ENCODE measurements at places on chromosomes 13 and 19.

GRCh38 chr19:47794526-47794925 lies 9.8 kb downstream of the TPRX1 start:
- DNase-seq, result no peak

DNA sequence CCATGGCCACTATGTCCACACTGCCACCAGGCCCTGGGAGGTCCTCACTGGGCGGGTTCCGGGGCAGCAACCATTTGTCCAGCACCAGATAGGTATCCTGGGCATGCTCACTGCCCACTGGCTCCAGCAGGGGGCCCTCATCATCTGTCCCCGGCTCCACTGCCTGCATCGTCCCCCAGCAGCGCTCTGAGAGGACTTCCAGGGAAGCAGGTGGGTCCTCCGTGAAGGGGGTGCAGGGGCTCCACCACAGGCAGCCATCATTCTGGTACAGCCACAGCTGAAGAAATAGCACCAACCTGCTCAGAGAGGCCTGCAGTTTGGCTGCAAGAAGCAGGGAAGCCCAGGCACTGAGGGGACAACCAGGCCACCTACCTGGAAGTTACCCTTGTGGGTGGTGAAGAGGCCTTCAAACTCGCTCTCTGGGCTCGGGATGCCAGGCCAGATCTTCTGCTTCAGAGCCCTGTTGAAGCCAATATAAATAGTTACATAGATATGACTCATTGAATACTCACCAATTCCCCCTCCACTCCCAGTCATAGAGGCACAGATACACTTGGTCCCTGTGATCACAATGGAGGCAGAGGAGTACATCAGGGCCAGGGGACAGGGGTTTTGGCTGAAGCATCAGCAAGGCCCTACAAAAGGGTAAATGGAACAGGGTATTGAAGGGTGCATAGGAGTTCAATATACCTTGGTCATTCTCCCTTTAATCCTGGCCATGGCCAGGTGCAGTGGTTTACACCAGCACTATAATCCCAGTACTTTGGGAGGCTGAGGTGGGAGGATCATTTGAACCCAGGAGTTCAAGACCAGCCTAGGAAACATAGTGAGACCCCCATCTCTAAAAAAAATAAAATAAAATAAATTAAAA lies 4.1 kb downstream of the SWSAP1 start:
- peak; percentile 84 for DNase-seq

- DNase-seq, result peak; percentile 41
Measured at GRCh38 chr19:18520848-18521691, 800 bp downstream of the ELL start.

- no peak for DNase-seq
Measured at GRCh38 chr19:45664575-45664974, 3.4 kb upstream of the GIPR start.

DNA sequence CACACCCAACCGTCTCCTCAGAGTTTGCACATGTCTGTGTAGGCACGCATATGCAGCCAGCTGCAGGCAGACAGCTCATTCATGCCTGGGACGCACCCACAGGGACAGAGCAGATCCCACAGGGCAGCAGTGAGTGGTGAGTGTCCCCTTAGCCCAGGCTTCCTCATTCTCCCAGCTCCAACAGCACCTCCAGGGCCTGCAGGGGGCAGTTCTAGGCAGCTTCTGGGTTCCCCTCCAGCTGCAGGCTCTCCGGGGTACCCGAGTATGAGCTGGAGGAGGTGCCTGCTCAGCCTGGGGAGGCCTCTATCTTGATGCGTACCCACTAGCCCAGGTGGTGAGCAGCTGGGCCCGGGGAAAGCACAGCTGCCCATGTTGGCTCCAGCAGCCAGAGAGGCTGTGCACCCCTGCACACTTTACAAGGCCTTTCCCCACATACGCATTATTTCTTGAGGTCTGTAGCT lies 1.3 kb upstream of the SHANK1 start:
- no peak for DNase-seq

Measured in BE2C (cell line).